Ureter (tissue), 1 donor: ENCODE measurements at places on chromosomes 12 and 14. TPM values are rescaled to one million over a fixed set of nuclear protein-coding genes. Genes with fewer than 3 reads are reported as not detected.

DNA sequence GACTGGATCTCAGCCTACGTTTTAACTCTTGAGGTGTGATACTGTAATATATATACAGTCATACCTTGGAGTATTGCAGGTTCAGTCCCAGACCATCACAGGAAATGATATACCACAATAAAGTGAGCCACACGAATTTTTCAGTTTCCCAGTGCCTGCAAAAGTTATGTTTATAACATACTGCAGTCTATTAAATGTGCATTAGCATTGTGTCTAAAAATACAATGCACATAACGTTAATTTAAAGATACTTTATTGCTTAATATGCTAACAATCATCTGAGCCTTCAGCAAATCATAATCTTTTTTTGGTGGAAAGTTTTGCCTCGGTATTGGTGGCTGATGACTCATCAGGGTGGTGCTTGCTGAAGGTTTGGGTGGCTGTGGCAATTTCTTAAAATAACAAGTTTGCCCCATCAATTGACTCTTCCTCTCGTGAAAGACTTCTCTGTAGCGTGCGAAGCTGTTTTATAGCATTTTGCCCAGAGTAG, 18.9 kb downstream of the PYROXD1 start:
- DNase-seq, result no peak

GRCh38 chr14:100660882-100661635, 65.6 kb upstream of the DLK1 start:
- DNase-seq, result peak; percentile 64

- DNase-seq, result peak; percentile 67
Measured at GRCh38 chr14:23078692-23079116, 16.2 kb downstream of the ACIN1 start.

Gene RHOJ
- 20.6 TPM for total RNA-seq

DNA sequence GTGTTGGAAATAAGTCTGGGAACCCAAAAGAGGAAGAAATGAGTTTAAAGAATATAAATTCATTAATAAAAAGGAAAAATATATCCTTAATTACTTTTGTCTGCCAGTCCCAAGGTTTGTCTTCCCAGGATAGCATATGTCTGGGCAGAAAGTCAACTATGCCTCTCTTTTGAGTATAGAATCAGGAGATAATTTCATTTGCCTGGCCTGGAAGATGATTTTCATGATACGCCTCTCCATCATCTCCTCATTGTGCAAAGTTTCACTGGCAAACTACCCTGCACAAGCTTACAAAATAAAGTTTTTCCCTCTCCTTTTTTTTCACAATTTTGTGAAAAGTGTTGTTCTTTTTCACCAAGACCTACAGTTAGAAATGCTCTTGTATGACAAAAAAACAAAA, 340.8 kb downstream of the EGLN3 start:
- no peak for DNase-seq

Gene EFS
- 25.7 TPM for total RNA-seq

Gene ADAMTS20
- not detected for total RNA-seq

Gene SLC25A3
- 378 TPM for total RNA-seq

DNA sequence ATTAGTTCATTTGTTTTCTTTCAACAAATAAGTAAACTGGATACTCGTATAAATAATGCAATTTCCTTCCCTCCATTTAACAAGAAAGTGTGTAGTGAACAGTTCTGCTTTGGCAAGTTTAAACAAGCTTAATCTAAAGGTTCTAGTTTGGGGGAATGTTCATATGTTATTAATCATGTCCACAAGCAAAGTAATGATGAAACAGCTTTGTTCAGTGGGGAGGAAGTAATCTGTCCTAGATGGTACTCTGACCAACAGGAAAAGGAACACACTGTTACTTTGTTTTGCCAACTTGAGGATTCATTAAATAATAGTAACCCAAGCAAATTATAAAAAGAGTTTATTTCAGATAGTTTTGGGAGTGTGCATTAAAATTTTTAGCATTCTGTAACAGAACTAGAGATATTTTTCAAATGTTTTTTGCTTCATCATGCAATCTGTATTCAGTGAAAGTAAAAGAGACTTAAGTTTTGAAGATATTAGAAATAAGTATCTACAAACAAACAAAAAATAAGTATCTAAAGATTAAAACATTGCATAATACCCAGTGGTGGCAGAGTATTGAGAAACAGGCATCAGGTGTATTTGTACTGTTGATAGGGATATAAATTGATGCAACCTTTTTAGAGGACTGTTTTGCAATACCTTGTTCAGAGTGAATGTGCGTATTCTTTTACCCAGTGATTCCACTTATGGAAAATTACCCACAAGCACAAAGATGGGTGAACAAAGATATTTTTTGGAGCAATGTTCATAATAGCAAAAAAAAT, 61.1 kb downstream of the RAB35 start:
- DNase-seq, result no peak

- no peak for DNase-seq
Measured at GRCh38 chr12:40794087-40794486, 101.8 kb downstream of the CNTN1 start.
